HFFc6 (cell line): ENCODE measurements at places on chromosomes 1 and 21.

DNA sequence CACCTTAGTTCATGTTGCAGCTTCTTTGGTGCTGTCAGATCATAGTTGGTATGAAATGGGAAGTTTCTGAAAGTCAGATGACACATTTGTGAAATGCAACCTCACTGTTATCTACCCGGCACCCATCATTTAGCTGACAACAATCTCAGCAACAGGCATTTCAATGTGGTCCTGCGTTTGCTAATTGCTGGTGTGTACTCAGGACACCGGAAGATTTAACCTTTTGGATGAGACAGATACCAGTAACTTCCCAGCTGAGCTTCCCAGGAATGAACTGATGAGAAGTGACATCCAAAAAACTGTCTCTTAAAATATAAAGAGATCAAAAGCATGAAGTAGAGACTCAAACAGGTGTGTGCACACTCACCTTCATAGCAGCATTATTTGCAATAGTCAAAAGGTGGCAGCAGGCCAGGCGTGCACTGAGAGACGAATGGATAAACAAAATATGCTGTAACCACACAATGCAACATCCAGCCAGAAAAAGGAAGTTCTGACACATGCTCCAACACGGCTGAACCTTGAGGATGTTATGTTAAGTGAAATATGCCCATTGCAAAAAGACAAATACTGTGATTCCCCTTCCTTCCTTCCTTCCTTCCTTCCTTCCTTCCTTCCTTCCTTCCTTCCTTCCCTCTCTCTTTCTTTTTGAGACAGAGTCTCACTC, 7.9 kb upstream of the CLDN14 start:
- no peak for DNase-seq

- DNase-seq: no peak
These were observed 26.4 kb upstream of the BTG2 start for GRCh38 chr1:203278885-203279406.

GRCh38 chr1:38208716-38209632, 162.4 kb upstream of the POU3F1 start:
- no peak for DNase-seq

- DNase-seq: no peak
These were observed 29.6 kb upstream of the CPLANE2 start for GRCh38 chr1:16266411-16267118.

- DNase-seq: no peak
These were observed 37.9 kb upstream of the LRIG2 start for GRCh38 chr1:113035086-113035485.

DNA sequence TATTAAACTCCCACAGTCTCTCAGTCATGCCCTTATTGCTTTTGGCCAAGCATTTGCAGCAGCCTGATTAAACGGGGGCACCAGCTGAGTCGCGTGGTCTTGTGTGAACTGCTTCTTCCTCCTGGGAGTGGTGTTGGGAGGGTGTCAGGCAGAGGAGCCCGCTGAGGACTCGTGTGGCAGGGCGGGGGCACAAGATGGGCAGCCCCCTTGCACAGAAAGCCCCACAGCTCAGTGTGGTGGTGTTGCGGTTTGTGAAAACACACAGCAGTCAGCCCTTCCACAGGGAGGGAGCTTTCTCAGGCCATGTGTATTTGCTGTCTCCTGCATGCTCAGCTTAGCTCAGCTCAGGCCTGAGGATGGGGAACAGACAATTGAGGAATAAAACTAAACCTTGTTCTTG, 22.4 kb downstream of the PEX14 start:
- DNase-seq: no peak

DNA sequence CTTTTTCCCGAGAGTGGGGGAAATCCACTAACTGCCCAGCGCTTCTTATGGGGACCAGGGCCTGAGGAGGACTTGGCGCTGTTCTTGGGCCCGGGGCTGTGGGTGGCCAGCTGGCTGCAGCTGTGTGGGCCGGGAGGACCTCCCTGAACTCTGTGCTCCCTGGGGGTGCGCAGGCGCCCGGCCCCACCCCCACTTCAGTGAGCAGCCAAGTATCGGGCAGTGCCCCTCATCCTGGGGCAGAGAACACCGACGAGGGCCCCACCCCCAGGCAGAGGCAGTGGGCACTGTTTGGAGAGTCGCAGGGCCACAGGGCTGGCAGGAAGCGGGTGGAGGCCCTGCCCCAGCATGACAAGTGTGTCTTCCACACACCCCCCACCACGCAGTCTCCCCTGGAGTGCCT, 32.5 kb upstream of the SLC19A1 start:
- no peak for DNase-seq

- no peak for DNase-seq
These were observed 30.3 kb upstream of the USP1 start for GRCh38 chr1:62406576-62406975.

DNA sequence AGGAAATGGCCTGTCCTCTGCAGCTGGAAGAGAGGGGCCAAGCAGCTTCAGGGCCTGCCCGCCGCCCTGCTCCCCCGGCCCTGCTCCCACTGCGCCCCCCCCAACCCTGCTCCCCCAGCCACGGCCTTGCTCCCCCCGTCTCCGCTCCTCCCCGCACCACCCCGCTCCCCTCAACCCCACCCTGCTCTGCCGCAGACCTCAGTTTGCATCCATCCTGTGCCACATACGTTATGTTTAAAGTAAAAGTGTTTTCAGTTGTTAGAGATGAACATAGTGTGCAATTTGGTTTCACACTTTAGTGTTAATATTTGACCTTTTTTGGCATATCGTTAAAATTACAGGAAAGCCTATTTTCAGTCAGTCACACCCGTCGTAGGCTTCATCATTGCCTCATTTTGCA, 34.1 kb upstream of the DIP2A start:
- DNase-seq: no peak

DNA sequence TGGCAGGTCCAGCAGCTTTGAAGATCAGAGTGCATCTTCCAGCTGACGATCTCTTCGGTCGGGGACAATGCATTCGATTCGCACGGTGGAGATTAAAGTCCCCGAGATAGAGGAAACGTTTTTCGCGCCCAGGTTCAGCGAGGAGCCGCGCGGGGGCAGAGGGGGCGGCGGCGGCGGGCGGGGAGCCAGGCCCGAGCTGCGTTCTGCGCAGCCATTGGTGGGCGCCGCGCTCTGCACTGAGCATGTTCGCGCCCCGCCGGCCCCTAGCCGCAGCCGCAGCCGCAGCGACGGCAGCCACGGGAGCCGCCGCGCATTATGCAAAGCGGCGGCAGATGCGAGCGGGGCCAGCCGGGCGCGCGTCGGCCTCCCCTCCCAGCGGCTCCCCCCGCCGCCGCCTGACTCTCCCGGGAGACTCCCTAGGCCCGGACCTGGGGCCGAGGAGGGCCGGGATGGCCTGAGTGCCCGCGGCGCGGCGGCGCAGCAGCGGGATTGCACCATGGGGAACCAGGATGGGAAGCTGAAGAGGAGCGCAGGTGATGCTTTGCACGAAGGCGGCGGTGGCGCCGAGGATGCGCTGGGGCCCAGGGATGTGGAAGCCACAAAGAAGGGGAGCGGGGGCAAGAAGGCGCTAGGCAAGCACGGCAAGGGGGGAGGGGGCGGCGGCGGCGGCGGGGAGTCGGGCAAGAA, at the start of gene FMN2:
Gene FMN2 (plus strand): TSS at position 270 of the 687 bp plus-strand sequence. CDS start 227 bp downstream, at position 497.
- peak; percentile 55 for DNase-seq

DNA sequence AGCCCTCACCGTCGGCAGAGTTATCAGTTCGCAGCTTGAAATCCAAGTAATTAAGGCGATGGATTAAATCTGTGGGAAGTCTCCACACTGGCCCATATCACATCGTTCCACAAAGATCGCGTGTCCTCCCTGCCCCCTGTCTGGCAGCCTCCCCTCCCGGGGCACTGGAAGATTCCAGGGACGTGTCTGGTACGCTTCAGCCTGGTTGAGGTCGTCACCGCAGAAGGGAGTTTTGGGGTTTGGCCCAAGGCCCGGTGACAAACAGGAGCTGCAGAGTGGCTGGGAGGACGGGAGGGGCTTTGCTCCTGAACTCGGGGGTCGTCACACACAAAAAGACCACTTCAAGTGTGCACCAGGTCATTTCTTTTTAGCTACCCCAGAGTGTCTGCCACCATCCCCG, 51.1 kb downstream of the PRDM16 start:
- no peak for DNase-seq

DNA sequence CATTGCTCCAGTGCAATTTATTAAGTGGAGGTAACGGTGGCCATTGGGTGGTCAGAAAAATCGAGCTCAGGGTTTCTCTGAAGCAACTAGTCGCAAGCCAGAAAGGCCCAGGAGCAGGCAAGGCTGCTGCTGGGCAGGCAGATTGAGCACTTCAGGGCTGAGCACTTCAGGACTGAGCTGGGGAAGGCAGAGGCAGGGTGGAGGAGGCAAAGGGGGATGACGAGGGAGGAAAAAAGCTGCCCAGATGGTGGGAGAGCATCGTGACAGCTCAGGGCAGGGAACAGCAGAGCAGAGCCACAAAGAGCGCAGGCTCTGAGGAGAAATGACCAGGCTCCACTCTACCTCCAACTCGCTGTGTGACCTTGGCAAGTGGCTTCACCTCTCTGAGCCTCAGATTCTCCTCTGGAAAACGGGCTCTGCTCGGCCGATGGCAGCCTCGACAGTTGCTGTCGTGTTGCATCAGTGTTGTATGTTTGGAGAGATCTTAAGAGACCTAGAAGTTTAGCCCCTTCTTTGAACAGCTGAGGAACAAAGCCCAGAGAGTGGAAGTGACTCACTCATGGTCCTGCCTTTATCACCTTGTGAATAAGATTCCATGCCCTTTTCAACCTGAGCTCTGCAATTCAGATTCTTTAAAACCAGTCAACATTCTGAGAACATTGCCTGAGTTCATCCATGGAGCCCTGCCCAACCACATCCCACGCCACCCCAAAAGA, 141.4 kb downstream of the SYF2 start:
- DNase-seq: no peak

DNA sequence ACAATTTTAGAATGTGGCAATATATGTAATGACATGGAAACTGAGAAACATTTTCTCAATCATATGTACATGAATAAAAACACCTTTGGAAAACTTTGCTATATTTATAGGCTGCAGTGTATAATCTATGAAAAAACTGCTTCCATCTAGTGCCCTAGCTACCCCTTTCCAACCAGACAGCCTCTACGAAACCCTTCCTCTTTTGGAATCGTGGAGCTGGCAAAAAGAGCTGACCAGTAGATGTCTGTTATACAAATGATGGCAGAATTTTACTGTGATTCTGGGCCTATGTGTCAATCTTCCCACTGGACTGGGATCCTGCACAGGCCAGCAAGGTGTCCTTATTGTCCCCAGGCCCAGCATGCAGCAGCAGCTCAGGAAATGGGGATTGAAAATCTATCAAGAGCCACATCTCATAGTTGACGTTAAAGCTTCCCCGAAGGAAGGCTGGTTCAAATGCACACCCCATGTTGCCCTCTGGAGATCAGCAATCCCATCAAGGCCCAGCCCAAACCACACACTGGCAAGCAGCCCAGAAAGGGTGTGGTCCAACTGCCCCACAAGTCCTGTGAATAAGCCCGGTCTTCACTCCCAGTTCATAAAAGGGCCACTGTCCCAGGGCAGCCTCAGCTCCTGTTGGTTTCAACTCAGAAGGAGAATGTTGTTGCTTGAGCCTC, 8.8 kb upstream of the FAM20B start:
- DNase-seq: peak; percentile 89

- no peak for DNase-seq
These were observed 95.2 kb downstream of the PSMG1 start for GRCh38 chr21:39088031-39088370.

DNA sequence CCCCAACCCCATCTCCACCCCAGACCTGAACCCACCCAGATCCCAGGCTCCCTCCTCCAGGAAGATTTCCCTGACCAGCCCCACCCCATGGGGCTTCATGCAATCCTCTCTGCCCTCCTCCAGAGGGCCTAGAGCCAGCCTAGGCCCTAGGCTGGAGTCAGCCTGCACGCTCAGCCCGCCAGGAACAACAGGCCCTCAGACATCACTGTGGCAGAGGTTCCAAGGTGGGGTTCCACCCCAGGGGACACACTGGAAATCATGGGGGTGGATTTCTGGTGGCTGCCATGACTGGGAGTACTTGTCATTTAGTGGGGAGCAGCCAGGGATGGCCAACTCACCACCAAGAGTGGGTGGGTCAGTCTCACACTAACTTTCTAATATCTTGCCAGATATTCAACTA, 122.0 kb downstream of the GLIS1 start:
- no peak for DNase-seq

- DNase-seq: no peak
These were observed 5.1 kb upstream of the CCN1 start for GRCh38 chr1:85575363-85575995.

DNA sequence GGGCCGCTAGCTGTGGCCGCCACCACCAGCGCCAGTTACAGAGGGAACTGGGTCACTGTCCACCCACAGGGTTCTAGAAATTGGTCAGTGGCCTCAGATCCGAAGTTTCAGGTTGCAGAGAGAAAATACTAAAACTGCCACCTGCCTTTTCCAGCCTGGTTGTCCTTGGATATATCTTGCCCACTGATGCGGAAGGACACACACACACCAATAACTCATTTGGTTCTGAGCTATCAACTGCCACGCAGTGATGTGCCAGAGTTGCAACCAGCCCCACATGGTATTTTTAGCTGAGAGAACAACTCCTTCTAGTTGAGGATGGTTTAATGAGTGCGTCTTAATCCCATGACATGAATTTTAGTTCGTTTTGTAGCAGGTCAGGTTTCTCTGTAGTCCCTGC, 68.1 kb downstream of the SH3BGR start:
- no peak for DNase-seq

DNA sequence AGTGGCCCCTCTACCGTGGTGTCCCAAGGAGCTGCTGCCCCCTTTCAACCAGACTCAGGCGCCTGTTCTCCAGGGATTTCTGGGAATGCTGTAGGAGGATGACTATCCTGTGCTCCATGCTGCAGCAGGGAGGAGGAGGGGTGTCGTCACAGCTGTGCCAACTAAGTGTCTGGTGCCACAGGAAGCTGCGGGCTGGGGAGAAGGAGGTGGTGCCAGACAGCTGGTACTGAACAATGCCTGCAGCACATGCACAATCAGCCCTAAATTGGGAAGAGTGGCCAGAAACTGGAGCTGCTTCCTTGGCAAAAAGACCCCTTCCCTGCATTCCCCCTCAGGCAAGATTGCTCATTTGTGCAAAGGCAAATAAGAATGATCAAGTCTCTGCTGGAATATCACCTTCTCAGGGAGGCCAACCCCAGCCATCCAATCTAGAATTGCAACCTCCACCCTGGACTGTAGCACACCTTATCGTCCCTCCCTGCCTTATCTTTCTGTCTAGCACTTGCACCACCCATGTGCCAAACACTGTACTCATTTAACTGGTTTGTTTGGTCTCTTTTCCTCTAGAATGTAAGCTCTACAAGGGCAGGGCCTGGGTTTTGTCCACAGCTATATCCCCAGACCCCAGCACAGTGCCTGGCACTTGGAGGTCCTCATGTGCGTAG, 33.3 kb downstream of the LAMB3 start:
- no peak for DNase-seq

- DNase-seq: no peak
These were observed 437.6 kb downstream of the PRDM2 start for GRCh38 chr1:14137411-14138134.

GRCh38 chr1:200336101-200336845, 73.6 kb downstream of the ZNF281 start:
- DNase-seq: peak; percentile 43

GRCh38 chr1:115492019-115492595, 149.7 kb upstream of the VANGL1 start:
- DNase-seq: no peak

- DNase-seq: no peak
These were observed 55.4 kb upstream of the GREM2 start for GRCh38 chr1:240667351-240667750.
